ENCODE measurements at places on chromosomes 1 and 21.
A peak's percentile ranks its signal among the peaks of the same experiment; 100 is the strongest.

DNA sequence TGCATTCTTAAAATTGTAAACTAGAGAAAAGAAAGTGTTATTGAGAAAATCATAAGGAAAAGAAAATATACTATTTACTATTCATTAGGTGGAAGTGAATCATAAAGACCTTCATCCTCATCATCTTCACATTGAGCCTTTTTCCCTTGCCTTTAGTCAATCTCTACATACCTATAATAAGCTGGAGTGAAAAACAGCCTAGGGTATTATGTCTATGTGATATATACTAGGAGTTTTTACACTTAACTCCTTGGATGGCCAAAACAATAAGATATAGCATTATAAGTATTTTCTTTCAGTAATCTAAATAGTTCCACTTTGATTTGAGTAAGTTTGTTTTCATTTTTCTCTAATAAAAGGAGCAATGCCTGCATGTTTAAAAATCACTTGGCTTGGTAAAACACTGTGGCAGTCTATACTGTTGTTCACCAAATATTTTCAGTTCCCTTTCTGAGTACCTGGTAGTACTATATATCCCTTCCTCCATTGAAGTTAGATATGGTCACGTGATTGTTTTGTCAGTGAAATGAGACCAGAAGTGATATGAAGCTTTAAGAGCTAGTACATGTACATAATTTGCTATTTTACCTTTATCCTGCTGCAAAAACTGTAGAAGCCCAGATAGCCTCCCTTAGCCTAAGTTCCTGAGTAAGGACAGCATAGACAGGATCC lies 78.3 kb downstream of the CLEC20A start:
- H3K4me3 ChIP-seq: no peak overlapping the region
- DNase-seq: no peak
- H3K4me1 ChIP-seq: peaks cover 6% of the 10 kb centered on the region
- no peaks in the 10 kb centered on the region for H3K27me3 ChIP-seq
- H3K36me3 ChIP-seq: no peaks in the 10 kb centered on the region

GRCh38 chr1:197127246-197127912 lies 19.1 kb downstream of the ASPM start:
- DNase-seq: no peak
- H3K36me3 ChIP-seq: peaks cover 39% of the 10 kb centered on the region
- H3K27ac ChIP-seq: no peak overlapping the region
- no peak overlapping the region for H3K4me3 ChIP-seq
- H3K27me3 ChIP-seq: no peaks in the 10 kb centered on the region

DNA sequence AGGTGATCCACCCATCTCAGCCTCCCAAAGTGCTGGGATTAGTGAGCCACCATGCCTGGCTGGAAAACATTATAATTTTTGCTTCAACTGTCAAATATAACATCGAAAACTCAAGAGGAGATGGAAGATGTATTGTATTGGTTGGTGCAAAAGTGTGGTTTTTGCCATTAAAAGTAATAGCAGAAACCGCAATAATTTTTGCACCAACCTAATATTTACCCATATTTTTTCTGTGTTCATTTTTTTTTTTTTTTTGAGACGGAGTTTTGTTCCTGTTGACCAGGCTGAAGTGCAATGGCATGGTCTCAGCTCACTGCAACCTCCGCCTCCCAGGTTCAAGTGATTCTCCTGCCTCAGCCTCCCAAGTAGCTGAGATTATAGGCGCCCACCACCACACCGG lies 27.1 kb upstream of the SHE start:
- no peak overlapping the region for H3K27ac ChIP-seq
- H3K4me1 ChIP-seq: no peaks in the 10 kb centered on the region
- H3K27me3 ChIP-seq: no peaks in the 10 kb centered on the region
- DNase-seq: no peak
- H3K36me3 ChIP-seq: no peaks in the 10 kb centered on the region
- no peak overlapping the region for H3K4me3 ChIP-seq

DNA sequence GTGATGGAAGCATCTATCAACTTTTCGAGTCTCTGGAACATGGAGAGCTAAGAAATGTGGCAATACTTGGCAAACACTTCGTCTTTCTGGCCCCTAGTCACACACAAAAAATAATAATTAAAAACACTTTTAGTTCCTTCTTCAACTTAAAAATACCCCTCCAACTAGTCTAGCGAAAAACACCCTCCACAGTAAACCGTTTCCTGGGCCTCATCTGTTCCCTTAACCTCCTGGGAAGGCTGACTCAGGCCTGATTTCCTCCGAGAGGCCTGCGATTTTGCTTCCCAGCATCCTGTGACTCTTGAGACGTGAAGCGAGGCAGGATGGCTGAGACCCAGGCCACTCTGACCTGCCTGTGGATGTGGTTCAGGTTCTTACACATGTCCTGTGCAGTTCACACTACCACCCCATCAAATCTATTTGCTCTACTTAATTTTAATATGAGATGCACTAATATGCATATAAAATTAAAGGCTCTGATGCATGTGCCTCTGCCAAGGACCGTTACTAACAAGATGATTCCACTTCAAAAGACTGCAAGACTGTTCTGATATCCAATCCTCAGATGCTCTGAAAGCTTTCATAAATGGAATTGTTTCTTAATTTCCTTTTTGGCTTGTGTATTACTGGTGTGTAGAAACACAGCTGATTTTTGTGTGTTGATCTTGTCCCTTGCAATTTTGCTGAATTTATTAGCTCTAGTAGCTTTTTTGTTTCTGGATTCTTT lies 3.5 kb downstream of the NAV1 start:
- H3K27ac ChIP-seq: peak overlapping the region; percentile 41
- H3K27me3 ChIP-seq: no peaks in the 10 kb centered on the region
- no peak overlapping the region for H3K4me3 ChIP-seq
- H3K36me3 ChIP-seq: no peaks in the 10 kb centered on the region
- DNase-seq: no peak

- no peak overlapping the region for H3K27ac ChIP-seq
- no peak for DNase-seq
- H3K4me1 ChIP-seq: no peaks in the 10 kb centered on the region
- H3K4me3 ChIP-seq: no peak overlapping the region
These were observed 84.0 kb downstream of the LPAR3 start for GRCh38 chr1:84809023-84809422.

DNA sequence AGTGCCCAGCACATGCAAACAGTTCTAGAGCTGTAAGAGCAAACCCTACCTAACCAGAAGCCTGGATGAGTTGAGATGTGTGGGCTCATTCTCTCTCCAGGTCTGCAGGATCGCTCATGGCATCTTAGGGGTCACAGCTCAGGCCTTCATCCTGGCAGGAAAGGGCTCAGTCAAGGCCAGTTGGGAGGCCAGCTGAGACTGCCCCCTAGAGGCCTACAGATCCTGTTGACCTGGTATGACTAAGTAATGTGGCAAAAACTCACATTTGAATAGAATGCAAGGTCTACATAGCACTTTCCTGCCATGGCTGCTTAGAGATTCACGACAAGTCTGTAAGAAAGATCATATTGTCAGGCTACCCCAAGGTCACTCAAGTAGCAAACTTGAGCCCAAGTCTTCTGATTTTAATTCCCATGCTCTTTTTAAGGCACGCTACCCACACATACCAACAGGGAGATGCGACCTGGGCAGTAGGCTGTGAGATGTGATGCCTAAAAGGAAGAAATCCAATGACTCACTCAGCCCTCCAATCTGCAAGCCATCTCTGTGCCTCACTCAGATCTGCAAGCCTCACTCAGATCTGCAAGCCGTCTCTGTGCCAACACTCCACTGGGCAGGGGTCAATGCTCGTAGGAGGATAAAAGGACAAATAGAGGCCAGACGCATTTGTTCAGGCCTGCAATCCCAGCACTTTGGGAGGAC lies 5.1 kb upstream of the CAPN8 start:
- no peaks in the 10 kb centered on the region for H3K36me3 ChIP-seq
- no peak for DNase-seq
- no peak overlapping the region for H3K4me3 ChIP-seq
- H3K27ac ChIP-seq: no peak overlapping the region
- H3K27me3 ChIP-seq: no peaks in the 10 kb centered on the region

DNA sequence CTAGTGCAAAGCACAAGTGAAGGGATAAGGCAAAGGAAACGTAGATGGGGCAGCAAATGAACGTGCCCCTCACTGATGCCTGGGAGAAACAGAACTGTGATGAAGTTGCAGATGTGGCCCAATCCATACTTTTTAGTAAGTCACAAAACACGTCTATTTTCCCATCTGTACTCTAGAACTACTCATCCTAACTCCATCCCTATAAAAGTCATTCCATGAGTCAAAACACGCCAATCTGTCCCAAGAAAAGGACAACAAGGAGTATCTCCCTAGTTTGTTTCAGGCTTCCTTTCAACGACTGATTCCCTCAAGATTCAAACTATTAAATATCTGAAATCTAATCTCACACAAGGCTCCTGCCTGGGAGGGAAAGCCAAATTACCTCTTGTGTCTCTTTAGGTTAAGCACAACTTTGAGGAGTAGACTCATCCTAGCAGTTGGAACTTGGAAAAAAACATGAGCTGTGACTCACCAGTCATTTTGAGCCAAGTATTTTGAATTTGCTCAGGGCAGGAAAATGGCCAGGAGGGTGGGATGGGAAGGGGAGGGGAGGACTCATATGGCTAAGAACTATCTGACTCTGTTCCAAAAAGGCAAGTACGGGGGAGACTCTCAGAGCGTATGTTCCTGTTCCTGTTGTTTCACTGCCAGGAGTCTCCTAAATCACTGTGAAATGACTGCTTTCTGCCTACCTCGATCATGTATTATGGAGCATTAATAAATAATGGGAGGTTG lies 214.5 kb upstream of the CAMK1G start:
- no peak for DNase-seq
- no peaks in the 10 kb centered on the region for H3K4me1 ChIP-seq
- H3K27ac ChIP-seq: no peak overlapping the region
- no peaks in the 10 kb centered on the region for H3K27me3 ChIP-seq

DNA sequence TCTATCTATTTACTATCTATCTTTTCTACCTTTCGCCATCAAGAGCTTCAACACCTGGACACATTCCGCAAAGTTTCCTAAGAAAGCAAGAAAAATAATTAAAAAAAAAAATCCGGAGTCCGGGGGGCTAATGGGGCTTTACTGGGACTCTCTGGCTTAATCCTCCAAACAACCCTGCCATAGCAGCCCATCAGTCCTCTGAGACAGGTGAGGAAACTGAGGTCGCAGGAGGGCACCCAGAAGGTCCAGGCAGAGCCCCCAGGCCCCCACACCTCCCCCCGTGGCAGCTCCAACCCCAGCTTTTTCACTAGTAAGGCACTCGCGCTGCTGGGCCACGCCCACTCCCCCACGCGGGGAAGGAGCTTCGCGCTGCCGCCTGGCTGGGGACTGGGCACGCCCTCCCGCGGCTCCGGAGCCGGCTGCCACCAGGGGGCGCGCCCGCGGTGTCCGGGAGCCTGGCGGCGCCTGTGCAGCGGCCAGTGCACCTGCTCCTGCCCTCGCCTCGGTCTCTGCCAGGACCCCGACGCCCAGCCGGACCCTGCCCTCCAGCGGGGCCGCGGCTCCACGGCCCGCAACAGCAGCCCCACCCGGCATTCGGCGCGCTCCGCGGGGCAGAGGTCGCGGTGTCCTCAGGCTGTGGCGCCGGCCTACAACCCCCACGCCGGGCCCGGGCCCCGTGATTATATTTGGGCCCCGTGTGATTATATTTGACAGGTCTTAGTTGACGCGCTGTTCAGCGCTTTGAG lies 54.1 kb upstream of the SAMD11 start:
- H3K27me3 ChIP-seq: no peaks in the 10 kb centered on the region
- H3K36me3 ChIP-seq: no peaks in the 10 kb centered on the region
- no peak overlapping the region for H3K27ac ChIP-seq
- no peak for DNase-seq
- H3K4me1 ChIP-seq: peaks cover 2% of the 10 kb centered on the region
- H3K4me3 ChIP-seq: peak overlapping the region; percentile 9

- no peak for DNase-seq
These were observed 51.3 kb upstream of the SLC45A1 start for GRCh38 chr1:8266436-8267165.

- no peaks in the 10 kb centered on the region for H3K36me3 ChIP-seq
- DNase-seq: no peak
- no peaks in the 10 kb centered on the region for H3K27me3 ChIP-seq
- no peaks in the 10 kb centered on the region for H3K4me1 ChIP-seq
- H3K4me3 ChIP-seq: no peak overlapping the region
- no peak overlapping the region for H3K27ac ChIP-seq
These were observed 10.0 kb upstream of the MORC3 start for GRCh38 chr21:36310016-36310415.

DNA sequence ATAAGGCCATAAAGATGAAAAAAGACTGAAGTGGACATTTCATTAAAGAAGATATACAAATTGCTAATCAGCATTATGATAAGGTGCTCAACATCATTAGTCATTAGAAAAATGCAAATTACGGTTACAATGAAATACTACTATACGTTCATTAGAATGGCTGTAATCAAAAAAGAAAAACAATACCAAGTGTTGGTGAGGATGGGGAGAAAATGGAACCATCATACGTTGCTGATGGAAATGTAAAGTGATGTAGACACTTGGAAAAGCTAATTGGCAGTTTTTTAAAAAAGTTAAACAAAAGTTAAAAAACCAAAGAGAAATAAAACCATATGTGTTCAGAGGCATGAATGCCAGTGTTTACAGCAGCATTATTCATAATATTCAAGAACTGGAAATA lies 8.6 kb upstream of the SOD1 start:
- H3K4me1 ChIP-seq: no peaks in the 10 kb centered on the region
- H3K27me3 ChIP-seq: no peaks in the 10 kb centered on the region
- DNase-seq: no peak
- H3K4me3 ChIP-seq: no peak overlapping the region
- no peak overlapping the region for H3K27ac ChIP-seq

DNA sequence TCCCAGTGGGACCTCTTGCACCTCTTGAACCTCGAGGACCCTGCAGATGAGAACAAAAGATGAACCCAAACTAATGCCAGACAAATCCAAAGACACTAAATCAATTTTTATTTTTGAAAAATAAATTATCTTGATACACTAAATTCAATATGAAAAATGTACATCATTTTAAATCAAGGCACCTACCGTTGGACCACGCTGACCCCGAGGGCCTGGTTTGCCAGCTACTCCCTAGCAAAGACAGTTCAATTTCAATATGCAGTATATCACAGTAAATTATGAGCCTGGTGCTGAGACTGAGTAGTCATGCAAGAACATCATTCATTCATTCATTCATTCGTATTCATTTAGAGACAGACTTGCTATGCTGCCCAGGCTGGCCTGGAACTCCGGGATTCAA lies 129.4 kb downstream of the COL11A1 start:
- H3K27me3 ChIP-seq: no peaks in the 10 kb centered on the region
- H3K4me3 ChIP-seq: no peak overlapping the region
- H3K27ac ChIP-seq: no peak overlapping the region
- peaks cover 2% of the 10 kb centered on the region for H3K36me3 ChIP-seq

DNA sequence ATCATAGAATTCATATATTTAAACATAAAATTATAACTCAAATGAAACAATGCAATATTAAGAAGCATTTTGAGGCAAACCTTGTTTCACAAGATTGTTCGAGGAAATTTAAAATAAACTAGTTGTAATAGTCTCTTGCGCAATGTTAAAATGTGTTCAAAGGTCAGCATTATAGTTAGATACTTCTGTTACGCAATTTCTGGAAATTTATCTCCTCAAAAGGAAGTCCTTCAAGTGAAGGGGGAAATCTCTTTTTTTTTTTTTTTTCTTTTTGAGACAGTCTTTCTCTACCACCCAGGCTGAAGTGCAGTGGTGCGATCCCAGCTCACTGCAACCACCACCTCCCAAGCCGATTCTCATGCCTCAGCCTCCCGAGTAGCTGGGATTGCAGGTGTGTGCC lies 52.1 kb downstream of the FMO4 start:
- H3K36me3 ChIP-seq: no peaks in the 10 kb centered on the region
- H3K27ac ChIP-seq: no peak overlapping the region
- H3K4me3 ChIP-seq: no peak overlapping the region

GRCh38 chr1:14245954-14246353 lies 352.5 kb upstream of the KAZN start:
- DNase-seq: no peak
- no peak overlapping the region for H3K27ac ChIP-seq
- peaks cover 2% of the 10 kb centered on the region for H3K27me3 ChIP-seq

Data from Panc1 (cell line).